ENCODE measurements at places on chromosomes 1 and 21.

GRCh38 chr1:186819126-186819525 is 9.6 kb upstream of the PLA2G4A start:
- DNase-seq: no peak

- no peak for DNase-seq
These were observed 23.2 kb downstream of the MCOLN2 start for GRCh38 chr1:84973498-84974334.

DNA sequence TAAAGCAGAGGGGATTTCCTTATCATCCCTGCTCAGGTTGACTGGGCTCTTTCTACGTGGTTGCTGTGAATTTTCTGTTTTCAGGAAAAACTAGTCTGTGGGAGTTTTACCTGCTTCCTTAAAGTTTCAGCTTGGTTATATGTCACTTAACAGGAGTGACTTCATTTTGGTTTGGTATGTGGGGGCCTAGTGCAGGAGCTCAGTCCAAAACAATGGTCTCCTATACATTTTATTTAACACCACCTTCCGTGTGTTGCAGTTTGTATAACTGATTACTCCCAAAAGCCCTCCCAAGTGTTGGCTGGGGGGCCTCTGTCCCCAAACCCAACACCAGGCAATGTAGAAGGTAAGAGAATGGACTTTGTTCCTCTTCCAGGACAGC is 5.3 kb downstream of the IL23R start:
- DNase-seq: no peak

GRCh38 chr1:170939476-170939875 is 4.1 kb downstream of the MROH9 start:
- DNase-seq: no peak

DNA sequence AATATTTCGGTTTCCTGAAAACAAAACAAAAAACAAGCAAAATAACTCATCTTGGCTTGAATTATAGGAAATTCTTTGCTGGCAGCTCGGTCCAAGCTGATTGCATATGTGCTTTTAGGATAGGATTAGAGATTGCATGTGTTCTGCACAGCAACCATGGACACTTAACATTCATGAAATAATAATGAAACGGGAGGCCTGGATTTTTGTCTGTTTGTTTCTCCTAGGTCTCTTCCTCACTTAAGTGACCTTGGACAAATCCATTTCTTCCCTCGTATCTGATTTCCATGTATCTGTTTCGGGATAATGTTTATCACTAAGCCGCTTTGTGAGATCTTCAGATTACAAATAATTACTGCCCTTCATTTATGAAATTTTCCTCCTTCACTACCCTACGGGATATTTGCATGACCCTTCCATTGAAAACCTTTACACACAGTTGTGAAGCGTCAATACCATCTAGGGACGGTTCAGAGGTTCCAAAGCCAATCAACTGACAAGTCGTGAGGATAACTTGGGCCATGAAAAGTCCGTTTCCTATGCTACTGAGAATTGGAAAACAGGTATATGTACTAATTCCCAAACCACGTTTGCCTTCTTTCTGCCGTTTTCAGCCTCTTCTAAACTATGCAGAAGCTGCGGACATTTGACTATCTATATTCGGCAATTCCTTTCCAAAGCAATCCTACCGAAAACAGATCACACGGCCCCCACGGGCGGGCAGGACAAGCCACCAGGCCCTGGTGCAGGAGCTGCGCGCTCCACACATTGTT is 1.3 kb upstream of the H3-3A start:
- no peak for DNase-seq

DNA sequence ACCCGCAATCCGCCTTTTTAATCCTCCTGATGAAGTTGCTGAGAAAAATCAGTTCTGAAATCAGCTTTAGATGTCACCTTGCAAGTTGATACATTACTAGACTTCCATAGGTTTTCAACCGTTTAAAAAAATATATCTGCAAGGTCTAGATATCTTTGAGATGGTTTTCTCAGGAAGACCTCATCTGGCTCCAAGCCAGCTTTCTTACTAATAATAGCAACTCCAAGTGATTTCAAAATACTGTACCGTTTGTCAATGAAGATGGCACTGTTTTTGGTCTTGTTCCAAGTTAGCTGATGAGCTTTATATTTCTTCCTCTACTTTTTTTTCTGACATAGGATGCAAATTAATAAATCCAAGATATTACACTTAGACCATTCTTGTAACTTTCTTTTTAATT is 40.3 kb downstream of the LRRC8C start:
- DNase-seq: no peak

All from activated CD8-positive, alpha-beta T cell treated with anti-CD3 and anti-CD28 coated beads, Interleukin-2, amount 10 ng/mL, durations not matched to agents 7 days and 5 days (primary cell).